Inflammatory macrophage treated with lipopolysaccharide for 4 hours (primary cell): ENCODE measurements at places on chromosomes 1 and 21.

DNA sequence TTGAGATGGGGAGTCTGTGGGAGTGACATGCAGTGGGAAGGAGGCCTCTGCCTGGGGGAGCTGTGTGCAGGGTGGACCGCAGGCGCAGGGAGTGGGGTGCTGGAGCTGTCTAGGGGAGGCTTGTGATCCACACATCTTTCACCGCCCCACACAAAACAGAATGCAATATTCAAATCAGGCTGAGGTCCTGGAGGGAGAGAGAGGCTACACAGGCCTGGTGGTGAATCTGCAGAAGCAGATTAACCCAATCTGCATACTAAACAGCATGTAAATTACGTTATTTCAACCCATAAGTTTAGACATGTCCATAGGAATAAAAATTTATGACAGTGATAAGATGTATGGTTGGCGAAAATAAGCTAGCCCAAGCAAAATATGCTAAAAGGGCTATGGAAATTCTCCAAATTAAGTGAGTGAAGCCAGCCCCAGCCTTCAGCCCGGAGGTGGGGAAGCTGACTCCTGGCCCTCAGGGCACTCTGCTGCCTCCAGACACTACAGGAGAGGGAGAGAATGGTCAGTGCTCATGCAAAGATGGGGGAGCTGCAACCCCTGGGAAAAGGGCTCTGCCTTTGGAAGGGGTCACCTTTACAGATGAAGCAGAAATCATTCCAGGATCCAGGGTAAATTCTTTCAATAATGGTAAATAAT lies 156.2 kb upstream of the CTTNBP2NL start:
- DNase-seq = no peak

DNA sequence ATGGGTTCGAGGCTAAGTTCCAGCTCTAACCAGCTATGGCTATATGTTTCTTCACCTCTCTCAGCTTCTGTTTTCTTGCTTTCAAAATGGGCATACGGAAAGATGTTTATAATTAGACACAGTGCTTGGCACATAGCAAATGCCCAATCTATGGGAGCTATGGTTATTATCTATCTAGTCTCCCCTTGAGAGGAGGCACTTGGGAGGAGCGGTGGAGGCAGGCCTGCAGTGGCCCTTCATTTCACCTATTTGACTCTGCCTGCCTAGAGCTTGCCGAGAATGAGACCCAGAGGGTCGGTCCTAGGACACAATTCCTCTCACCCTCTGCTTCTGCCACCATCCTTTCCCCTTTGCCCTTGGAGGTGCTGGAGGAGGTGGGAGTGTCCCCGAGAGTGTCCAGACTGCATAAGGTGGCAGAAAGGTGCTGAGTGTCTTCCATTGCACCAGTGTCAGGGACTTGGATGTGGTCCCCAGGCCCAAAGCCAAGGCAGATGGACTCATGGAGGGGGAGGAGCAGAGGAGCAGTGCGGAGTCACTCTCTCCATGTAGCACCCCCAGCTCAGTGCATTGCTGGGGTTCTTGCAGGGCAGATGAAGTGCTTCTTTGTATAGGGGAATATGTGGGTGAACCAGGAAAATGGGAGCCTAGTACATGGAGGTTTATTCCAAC lies 9.0 kb downstream of the LGR6 start:
- no peak for DNase-seq

- DNase-seq = no peak
Observed at GRCh38 chr1:219126377-219126776, 47.3 kb upstream of the LYPLAL1 start.

GRCh38 chr21:34027721-34028461 lies 45.5 kb upstream of the MRPS6 start:
- DNase-seq = no peak

DNA sequence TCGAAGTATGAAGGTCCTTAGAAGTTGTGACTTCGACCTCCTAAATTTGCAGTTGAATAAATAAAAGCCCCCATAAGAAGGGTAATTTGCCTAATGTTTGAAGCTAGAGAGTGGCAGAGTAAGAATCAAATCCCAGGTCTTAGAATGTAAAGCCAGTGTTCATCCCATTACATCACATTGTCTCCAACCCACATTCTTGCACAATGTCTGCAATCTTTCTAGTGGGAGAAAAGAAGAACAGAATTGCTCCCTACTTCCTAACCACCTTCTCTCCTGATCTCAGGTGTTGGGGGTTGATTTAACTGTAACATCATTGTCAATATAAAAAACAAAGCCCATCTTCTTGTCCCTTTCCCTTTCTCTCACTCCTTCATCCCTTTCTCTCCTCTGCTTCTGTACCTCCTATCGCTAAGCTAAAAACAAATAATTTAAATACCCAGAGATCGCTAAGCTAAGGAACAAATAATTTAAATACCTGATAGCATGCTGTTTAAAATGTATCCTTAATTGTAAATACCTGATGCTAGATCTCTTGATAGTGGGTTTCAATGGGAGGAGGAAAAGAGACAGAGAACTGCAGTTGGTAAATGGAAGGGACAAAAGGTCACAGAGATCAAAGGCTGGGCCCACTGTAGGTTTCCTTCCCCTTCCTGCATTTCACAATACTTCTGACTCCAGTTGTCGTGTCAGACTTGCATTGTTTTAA lies 32.1 kb upstream of the CCDC190 start:
- DNase-seq = peak; percentile 34

GRCh38 chr1:20775700-20776099 lies 11.4 kb downstream of the HP1BP3 start:
- DNase-seq = no peak

DNA sequence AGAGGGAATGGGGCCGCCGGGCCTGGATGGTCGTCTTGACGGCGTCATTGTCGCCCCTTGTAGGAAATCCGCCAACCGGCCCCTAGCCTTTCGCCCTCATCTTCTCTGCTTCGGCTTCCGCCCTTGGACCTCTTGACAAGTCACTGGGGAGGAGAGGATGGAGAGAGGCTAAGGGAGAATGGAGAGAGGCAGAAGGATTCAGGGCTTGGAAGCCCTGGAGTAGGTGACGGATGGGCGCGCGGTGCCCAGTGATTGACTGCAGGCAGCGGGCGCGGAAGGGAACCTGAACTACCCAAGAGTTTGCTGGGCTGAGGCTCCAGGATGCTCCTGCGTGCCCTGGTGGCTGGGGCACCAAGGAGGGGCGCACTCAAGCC lies 651 bp downstream of the PDE4B start:
- DNase-seq = no peak

- no peak for DNase-seq
Observed at GRCh38 chr1:223776826-223777454, 64.6 kb downstream of the CAPN2 start.
